NCI-H1092 treated with DMSO at 0.1 percent for 48 hours (cell line): ENCODE measurements at places on chromosomes 5 and 9.

GRCh38 chr9:83972286-83972685, 7.7 kb downstream of the HNRNPK start:
- DNase-seq = no peak

GRCh38 chr5:103801681-103802080, 239.1 kb upstream of the NUDT12 start:
- DNase-seq = no peak

DNA sequence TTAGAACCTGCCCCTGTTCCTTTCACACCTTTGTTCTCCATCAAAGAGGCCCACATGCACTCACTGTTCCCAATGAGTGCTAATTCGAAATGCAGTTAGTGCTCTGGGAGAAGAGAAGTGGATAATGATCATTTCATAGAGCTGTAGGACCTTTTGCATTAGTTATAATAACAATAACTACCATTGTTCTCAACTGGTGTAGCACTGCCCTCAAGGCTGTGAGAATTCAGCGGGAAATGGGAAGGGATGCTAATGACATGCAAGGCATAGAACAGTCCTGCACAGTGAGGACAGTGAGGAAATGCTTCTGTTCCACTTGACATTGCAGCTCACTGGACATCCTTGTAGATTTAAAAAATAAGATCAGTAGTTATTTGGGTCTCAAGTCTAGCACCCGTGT, 187.4 kb downstream of the FBXL7 start:
- DNase-seq = no peak

GRCh38 chr5:68932830-68933434, 160.9 kb upstream of the SLC30A5 start:
- DNase-seq = no peak

DNA sequence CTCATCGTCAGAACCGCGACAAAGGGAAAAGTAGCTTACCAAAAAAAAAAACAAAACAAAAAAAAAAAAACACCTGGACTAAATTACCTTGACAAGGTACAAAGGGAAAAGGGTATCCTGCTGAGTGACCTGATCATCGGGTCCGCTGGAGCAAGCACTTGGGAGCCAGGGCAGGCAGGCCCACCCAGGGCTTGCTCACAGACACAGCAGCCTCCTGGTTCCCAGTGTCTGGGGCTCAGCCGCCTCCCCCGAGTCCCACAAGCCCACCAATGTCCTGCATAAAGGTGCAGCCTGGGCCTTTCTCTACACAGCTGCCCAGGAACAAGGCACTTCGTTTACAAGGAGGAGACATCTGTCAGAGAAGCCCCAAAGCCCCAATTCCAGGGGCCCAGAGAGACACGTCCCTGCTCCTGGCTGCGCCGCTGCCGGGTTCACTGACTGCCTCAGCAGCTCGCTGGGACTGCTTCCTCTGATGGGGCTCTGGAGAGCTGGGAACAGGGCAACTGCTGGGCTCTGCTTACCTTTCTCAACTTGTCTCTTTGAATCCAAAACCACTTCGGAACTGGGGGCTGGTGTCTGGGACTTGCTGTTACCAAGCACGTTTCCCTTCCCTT, 63.4 kb downstream of the GOLM1 start:
- no peak for DNase-seq

DNA sequence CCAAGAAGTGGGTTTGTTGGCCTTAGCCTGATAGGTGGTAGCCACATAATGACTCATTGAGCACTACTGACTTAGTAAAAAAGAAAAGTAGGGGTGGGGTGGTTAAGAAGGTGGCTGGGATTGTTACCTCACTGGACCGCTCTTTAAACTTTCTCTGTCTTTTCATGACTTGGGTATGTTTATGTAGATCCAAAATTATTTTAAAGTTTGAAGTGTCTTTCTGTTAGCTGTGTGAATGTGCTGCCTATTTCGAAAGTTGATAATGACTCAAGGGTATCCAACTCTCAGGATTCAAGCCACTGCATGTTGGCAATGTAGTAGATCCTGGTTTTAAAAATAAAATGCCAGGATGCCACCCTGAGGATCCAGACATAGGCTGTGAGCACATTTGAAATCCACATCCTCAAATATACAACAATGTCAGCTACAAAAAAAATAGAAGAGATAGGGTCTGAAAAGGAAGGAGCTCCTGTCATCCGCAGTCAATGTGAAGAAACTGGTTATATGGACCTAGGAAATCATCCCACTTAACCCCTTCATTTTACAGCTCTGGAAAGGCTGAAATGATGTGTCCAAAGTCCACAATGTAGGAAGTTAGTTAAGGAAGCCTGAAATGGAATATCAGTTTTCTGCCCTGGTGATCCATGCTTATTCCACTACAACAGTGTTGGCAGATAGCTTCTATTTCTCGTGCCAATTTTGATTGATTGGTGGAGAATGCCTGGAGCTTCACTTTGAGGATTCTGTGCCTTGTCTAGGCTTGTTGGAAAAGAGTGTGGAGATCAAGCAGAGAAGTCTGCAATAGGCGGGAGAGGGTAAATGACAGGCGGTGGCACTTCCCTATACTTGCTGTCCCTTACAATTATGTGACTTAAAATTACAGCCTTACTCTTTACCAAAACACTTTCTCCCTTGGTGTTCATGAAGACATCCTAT, 23.4 kb downstream of the ZNF462 start:
- no peak for DNase-seq

DNA sequence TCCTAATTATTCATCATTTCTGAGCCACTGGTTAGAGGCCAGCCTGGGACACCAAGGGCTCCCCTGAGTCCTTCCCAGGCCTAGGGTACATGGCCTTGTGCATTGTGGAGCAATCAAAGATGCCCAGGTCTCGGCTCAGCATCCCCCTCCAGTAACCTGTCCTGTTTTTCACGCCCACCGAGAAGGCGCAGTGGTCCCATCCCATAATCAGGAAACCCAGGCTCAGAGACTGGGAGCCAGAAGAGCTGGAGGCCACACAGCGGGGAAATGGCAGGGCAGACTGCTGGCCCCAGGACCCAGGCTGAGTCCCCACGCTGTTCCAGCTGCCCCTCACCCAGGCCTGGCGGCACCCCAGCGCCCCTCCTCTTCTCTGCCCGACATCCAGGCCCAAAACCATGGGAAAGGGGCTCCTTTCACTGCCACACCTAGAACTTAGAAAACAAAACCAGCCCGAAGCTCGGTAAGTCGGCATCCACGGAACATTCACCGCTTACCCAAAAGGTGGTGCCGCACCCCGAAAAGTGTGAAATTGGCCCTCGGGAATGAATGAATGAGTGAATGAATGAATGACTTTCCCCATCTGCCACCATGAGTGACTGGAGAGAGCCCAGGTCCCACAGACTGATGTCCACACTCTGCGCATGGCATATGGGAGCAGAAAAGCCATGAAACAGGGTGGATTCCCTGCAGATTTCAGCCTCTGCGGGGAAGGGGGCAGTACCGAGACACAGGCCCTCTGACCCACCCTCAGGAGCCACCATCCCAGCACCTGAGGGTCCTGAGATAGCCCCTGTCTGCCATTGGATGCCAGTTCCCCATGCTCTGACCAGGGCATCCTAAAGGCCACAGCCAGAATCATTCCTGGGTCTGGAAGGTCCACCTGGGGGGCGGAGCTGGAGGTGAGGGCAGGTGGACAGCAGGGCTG, 132.5 kb downstream of the OLFM1 start:
- DNase-seq = no peak

DNA sequence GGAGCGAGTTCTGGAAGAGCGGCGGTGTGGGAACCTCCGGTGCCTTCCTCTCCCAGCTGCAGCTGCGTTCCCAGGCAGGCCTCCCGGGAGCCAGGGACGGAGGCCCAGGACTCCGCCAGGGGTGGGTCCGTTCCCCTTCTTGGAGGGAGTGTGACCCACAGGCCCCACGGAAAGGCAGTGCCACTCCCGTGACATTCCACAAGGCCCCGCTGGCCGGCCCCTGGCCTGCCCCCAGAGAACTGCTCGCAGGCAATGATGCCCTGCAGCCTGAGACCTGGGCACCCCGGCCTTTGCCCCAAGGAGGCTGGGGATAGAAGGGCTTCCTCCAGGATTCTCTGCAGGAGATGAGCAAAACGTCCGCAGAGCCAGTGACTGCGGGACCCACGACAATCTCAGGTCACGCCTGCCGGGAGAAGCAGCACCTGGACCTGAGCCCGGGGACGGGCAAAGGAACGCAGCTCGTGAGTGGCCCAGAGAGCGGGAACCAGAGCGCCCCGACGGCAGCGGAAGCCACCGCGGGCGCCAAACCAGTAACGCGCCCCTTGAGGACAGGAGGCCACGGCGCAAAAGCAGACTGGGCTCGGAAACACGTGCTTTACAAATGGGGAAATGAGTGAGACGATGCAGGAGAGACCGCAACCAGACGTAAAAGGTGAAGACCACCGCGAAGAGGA, 9.3 kb downstream of the OBP2B start:
- DNase-seq = peak; percentile 20

- DNase-seq = no peak
Observed at GRCh38 chr5:144710637-144711036, 540.0 kb downstream of the KCTD16 start.

- DNase-seq = peak; percentile 1
Observed at GRCh38 chr5:178589180-178590140, 733 bp downstream of the COL23A1 start.

DNA sequence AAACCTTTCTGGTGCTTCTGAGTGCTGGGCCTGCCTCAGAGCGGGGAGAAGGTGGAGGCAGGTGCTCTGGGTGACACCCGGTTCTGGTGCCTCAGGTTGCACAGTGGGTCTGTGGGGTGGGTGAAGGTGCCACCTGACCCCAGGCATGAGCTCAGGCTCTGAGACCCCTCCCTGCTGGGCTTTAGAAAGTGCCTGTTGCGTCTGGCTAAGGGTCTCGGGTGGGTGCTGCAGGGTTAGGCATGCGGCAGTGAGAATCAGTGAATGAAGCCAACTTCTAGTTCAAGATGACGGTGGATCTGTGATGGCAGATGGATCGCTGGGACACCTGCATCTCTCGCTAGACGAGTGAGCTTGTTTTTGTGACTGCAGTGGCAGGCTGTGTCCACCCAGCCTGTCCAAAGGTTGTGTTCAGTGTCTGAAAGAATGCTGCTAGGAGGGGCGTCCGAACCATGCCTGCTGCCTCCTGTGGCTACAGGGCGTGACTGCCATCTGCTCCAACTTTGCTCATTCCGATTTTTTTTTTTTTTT, 5.0 kb downstream of the SQSTM1 start:
- DNase-seq = no peak

- peak; percentile 80 for DNase-seq
Observed at GRCh38 chr9:37963936-37964739, 60.2 kb upstream of the SLC25A51 start.

- no peak for DNase-seq
Observed at GRCh38 chr9:97412626-97413385, 910 bp downstream of the TDRD7 start.

DNA sequence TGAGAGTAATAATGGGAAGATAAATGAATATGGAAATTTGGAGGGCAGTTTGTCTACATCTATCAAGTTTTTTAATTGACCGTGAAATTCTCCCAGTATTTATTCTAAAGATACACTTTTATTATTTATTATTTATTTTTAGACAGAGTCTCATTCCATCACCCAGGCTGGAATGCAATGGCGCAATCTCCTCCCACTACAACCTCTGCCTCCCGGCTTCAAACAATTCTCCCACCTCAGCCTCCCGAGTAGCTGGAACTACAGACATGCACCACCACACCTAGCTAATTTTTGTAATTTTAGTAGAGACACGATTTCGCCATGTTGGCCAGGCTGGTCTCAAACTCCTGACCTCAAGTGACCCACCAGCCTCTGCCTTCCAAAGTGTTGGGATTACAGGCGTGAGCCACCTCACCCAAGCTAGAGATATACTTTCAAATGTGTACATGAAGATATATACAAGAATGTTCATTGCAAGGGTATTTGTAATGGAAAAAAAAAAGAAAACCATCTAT, 97.7 kb upstream of the SLC12A2 start:
- no peak for DNase-seq

DNA sequence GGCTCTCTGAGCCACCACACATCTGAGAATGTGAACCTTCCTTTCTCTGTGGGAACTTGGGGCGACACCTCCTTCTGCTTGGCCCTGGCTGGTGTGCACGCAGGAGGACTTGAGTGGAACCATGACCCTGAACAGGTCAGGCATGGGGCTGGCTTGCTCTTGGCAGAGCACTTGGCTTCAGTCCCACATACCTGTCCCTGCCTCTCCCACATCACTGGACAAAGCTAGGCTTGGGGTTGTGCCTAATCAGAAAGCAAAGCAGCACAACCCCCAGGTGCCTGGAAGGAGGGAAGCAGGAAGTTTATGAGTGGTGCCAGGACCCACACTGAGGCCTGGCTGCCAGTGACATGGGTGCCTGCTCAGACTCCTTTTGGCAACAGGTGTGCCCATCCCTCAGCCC, 13.2 kb downstream of the GADD45G start:
- DNase-seq = no peak

- no peak for DNase-seq
Observed at GRCh38 chr9:89752154-89752553, 147.3 kb downstream of the GADD45G start.

GRCh38 chr9:108586471-108587139, 269.2 kb downstream of the ACTL7B start:
- no peak for DNase-seq

DNA sequence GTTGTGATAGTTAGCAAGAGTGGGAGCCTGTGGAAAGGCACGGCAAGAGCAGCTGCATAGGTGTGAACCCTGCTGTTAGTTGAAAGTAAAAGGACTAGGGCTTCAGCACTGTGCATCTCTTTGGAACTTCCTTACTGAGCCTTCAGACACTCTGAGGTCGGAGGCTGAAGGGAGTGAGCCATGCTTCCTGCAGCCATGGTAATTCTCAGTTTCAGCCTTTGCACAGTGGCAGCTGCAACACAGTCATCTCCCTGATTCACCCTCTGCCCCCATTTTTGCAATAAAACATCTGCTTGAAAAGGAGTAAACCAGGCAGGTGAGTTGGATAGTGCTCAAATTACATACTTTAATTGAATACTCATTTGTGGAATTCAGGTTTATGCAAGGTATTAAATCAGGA, 6.5 kb upstream of the TLE4 start:
- no peak for DNase-seq

- no peak for DNase-seq
Observed at GRCh38 chr9:125464591-125465385, 203.2 kb downstream of the GAPVD1 start.

DNA sequence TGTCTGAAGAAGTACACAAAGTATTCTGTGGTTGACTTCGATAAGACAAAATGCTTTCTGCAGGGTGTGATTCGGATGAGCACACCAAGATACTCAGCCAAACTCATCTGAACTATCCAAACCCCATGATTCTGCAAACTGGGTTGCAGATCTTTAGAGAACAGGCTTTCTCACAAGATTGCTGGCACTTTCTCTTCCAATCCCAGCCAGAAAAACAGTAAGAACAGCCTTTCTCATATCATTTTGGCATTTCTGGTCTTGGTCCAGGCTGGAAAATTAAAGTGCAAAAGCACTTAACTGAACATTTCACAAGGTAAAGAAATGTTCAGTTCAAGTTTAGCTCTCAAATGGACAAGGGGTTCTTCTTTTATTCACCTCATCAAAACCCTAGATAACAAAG, 269.1 kb downstream of the NR2F1-AS1 start:
- no peak for DNase-seq

DNA sequence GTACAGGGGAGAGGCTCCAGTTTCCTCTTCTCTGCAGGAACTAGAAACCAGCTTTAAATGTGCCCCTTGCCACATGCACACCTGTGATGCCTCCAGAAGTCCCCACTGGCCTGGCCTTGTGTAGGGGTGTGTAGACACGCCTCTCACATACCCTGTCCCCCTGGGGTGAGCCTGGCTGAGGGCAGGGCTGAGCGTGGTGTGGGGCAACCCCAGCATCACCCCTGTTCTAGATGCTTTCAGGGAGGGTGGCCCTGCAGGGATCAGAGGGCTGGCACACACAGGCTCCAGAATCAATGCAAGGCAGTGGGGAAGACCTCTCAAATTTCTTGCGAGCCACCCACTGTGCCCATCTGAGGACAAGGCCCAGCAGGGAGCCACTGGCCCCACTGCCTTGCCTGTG, 54.7 kb downstream of the NXNL2 start:
- no peak for DNase-seq
